ENCODE measurements at places on chromosomes 12 and 14.

- DNase-seq: no peak
Observed at GRCh38 chr14:22184830-22185168, 404.2 kb downstream of the DAD1 start.

GRCh38 chr14:92874962-92875661, 47.8 kb upstream of the CHGA start:
- DNase-seq: no peak

- DNase-seq: no peak
Observed at GRCh38 chr12:44509471-44509870, 366.6 kb downstream of the NELL2 start.

GRCh38 chr12:164207-164606, 49.8 kb downstream of the SLC6A12 start:
- DNase-seq: no peak

GRCh38 chr12:26795910-26796309, 37.1 kb downstream of the ITPR2 start:
- DNase-seq: peak; percentile 21

DNA sequence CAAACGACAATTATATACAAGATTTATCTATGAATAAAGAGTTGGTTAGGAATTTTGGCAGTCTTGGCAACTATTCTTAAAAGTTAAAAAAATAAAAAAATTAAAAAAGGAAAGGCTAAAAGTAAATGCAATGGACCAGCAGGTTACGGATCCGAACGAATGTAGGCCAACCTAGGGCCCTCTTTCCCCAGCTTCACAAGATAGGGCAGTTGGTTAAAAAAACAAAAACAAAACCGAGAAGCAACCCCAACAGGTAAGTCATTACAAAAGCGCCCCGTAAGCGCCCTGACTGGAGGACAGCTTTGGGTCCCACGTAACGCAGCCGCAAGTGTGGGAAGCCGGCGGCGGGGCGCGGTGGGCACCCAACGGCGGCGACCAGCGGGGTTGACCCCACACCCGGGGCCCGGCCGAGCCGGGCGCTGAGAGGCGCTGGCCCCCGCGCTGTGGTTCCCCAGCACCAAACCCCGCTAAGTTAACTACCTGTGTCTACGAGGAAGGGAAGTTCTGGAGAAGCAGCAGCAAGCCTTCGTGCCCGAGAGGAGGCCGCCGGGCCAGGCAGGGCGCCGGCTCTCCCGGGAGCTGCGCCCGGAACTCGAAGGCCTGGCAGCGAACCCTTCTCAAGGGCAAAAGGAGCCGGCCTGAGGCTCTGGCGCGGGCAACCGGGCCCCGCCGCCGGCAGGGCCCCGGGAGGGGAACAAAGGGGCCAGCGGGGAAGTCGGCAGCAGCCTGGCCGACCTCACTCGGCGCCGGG, 882 bp downstream of the HECTD1 start:
- peak; percentile 25 for DNase-seq

DNA sequence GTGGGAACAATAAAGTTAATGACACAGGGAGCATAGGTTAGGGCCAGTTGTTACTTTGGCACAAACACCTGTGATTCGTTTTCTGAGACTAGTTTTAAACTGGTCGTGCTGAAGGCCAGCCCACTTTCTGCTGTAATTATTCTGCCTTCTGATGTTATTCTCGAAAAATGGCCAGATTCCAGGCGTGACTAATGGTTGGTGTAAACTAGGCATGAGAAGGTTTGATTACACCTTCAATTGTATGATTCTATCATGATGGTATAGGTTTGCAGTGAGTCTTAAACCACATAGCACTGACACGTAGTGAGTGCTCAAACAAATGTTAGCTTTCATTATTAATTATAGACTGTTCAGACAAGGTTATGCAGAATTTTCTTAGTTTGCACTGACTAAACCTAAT, 39.0 kb downstream of the CKB start:
- DNase-seq: peak; percentile 1

DNA sequence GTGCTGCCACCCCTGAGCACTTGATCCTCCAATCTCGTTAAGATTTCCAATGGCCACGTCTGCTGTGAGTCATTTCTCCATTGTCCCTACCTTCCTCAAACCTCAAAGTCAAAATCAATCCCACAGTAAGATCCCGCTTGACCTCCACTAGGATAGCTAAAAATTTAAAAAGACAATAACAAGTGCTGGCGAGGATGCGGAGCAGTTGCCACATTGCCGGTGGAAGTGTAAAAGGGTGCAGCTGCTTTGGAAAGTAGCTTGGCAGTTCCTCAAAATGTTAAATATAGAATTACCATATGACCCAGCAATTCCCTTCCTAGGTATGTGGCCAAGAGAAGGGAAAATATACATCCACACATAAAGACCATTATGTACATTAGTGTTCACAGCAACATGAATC, 9.5 kb upstream of the BCL7A start:
- DNase-seq: no peak

GRCh38 chr12:102601621-102602020, 121.3 kb upstream of the IGF1 start:
- no peak for DNase-seq

DNA sequence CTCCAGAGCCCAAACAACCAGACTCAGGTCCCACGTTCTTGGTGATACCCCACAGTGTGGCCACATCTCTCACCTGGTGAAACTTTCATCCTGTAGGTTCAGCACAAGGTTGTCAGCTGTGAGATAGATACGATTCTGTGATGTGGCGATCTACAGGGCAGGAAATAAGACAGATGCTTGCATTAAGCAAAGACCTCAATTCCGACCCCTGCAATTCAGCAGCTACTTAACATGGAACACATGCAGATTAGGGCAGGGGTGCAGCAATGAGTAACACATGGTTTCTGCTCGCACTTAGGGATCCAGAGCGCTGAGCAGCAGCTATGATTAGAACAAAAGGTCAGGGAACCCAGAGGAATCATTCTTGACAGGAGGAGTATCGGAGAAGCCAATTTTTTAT, 4.1 kb downstream of the PHB2 start:
- DNase-seq: no peak

GRCh38 chr14:28813810-28814209, 47.2 kb downstream of the FOXG1 start:
- DNase-seq: no peak

GRCh38 chr12:95764848-95765247, 25.7 kb downstream of the NTN4 start:
- no peak for DNase-seq

DNA sequence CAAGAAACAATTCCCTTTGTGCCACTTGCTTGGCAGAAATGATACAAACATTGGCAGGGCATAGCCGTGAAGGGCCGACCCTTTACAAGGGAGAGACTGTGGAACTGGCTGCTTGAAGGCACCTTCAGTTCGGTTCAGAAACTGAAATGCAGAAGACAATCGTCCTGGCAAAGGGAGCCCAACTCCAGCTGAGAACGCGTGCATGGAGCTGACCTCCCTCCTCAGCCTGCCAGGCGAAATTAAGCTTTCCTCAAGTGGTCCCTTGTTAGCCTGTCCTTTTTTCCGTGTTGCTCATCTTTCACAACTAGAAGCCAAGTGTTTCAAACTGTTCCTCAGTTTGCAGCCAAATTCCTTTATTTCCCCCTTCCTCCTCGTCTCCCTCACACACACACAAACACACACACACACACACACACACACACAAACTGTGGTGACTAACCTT, 8.1 kb downstream of the LGR5 start:
- no peak for DNase-seq

GRCh38 chr12:5047729-5048128, 4.0 kb downstream of the KCNA5 start:
- DNase-seq: no peak

DNA sequence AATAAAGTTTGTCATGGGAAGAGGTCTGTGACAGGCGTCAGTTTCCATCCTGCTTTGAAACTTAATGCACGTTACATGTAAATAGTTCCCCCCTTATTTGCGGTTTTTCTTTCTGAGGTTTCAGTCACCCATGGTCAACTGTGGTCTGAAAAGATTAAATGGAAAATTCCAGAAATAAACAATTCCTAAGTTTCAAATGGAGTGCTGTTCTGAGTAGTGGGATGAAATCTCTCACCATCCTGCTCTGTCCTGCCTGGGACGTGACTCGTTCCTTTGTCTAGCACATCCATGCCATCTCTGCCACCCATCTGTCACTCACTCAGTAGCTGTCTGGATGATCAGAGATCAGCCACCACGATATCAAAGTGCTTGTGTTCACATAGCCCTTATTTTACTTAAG, 51.3 kb upstream of the DICER1 start:
- DNase-seq: no peak

GRCh38 chr12:28811457-28811856, 337.6 kb upstream of the FAR2 start:
- DNase-seq: no peak

DNA sequence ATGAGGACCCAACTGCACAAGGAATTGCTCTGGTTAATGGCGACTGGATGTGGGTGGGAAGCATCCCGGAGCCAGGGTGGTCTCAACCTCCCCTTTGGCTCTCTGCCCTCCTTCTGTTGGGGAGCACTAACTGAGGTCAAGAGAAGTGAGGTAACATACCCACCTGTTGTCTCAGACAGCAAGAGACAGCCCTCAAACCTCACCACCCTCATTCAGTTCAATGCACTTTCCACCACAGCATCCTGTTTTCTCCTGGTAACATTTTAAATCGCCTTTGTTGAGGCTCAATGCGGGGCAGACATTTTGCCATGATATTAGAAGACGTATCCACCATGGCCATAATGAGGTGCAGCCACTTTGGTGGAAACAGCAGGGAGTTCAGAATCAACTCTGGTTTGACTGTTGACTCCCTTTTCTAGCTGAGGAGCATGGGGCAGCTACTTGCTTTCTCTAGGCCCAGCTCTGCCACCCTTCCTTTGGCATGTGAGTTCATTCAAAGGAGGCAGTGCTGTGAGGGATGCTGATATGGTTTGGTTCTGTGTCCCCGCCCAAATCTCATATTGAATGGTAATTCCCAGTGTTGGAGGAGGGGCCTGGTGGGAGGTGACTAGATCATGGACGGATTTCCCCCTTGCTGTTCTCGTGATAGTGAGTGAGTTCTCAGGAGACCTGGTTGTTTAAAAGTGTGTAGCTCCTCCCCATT, 338.6 kb downstream of the PCNX1 start:
- no peak for DNase-seq

GRCh38 chr14:22185191-22185590, 403.8 kb downstream of the DAD1 start:
- no peak for DNase-seq

DNA sequence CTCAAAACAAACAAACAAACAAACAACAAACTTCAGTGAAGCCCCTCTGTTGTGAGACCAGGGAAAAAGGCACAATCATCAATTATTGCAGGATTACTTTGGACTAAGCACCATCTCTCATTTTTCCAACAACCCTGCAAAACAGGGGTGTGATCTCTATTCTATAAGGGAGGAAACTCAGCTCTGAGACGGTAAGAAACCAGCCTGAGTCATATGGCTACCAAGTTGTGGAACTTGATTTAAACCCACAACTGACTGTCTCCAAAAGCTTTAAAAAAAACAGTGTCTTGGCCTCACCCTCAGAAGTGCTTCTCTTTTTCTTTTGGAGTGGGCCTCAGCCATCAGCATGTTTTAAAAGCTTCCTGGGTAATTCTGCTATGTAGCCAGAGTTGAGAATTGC, 49.8 kb downstream of the RIN3 start:
- no peak for DNase-seq

DNA sequence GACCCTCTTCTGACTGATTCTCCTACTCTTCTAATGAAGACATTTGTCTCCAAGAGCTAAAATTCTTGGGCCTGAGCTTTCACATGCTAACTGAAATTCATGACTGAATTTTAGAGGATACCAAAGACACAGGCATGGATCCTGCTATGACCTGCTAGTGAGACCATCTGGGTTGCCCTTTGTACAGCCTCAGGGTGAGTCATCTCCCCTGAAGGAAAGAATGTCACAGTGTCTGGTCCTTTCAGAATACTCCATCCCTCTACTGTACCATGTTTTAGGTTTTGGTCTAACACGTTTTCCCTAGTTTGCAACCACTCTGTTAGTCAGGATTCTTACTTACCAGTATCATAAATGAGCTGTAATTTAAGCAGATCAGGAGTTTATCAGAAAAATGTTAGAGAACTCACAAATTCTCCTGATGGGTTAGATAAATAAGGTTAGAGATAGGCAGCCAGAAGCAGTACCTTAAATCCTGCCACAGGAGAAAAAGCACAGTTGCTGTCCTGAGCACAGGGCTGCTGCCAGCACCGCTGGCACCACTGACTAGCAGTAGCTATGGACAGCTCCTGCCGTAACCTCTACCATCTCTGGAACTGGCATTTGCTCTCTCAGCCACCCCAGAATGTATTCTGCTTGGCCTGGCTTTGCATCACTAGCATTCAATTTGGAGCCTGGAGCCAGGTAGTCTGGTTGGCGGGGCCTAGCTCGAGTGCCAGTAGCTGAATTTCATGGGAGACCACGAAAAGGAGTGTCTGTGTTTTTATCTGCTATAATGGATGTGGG, 127.6 kb downstream of the ANO6 start:
- no peak for DNase-seq

DNA sequence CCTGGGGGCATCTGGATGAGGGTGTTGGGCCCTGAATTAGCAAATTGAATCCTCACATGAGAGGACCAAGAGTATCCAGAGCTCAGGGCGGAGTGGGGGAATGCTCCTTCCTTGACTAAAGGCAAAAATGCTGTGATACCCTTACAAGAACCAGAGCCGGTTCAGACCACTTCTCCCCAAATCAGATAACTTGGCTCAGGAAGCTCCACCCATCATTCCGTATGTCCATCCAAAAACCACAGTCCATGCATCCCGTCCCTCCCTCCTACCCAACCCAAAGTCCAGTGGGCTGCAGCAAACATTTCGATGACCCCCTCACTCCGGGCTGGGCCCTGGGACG, 22.4 kb downstream of the DIO3 start:
- no peak for DNase-seq

GRCh38 chr14:51622376-51622775, 29.3 kb upstream of the FRMD6 start:
- DNase-seq: no peak

- DNase-seq: no peak
Observed at GRCh38 chr14:104337351-104337750, 199.0 kb downstream of the KIF26A start.
